NCI-H1694 treated with DMSO at 0.1 percent for 48 hours (cell line): ENCODE measurements at places on chromosomes 5 and 9.

DNA sequence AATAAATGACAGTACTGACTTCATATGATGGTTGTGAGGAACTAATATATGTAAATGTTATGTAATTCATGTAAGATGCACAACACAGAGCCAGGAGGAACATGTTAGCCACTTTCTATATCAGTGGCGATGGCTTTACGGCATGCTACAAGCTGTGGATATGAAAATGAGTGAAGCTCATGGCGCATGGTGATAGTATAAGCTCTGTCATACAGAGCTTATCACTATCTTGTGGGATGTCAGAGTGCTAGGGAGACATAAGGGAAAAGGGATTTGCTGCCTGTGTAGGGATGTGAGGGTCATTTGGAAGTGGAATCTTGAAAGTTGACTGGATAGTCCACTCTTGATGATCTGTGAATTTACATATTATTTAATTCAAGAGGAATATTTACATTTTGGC lies 13.6 kb downstream of the CPEB4 start:
- DNase-seq = no peak

DNA sequence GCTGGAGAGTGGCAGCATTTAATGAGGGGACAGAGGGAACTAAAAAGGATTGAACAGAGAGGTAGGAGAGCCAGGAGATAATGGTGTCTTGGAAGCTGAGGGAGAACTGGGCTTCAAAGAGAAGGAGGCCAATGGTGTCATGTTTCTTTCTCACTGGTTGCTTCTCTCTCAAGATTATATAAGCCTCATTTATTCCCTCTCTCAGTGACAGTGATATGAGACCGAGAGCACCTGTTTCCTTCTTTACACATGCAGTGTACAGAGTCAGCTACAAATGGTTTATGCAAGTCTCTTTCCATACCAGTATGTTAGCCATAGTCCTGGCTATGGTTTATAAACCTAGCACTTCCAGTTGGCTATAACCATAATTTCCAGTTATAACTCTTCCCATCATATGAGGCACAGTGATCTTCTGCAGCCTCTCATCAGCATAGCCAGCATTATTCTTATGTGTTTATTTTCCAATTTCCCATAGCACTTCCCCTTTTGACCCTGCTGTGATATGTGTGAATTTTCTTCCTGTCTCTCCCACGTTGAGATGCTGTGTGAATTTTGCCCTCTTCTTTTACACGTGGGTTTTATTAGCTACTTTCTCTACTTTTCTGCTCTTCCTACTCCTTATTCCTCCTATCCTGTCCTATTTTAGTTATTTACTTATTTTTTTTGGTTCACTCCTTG lies 71.2 kb downstream of the UNC13B start:
- DNase-seq = no peak

GRCh38 chr5:124661317-124662141 lies 84.9 kb downstream of the ZNF608 start:
- peak; percentile 67 for DNase-seq

GRCh38 chr5:143214890-143215289 lies 188.6 kb downstream of the NR3C1 start:
- DNase-seq = no peak

- DNase-seq = peak; percentile 25
Observed at GRCh38 chr9:127132921-127133647, 10.6 kb upstream of the ANGPTL2 start.
